MM.1S (cell line): ENCODE measurements at places on chromosomes 3 and 15.

GRCh38 chr15:45203182-45203581 is 15.4 kb upstream of the SHF start:
- no peak for DNase-seq

DNA sequence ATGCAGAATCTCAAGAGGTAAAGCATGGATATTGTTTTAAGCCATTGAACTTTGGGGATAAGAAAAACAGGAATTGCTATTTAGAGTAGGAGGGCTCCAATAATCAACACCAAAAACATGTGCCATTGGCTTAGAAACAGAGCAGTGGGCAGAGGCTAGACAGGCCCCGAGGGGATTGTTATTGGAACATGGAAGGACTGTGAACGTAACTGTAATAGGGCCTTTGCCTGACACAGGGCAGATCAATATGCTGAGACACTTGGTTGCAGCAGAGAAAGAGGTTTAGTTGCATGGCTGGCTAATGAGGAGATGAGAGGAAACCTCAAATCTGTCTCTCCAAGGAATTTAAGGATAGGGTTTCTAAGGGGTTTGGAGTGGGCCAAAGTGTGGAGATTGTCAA is 36.9 kb upstream of the RAF1 start:
- DNase-seq, result no peak

DNA sequence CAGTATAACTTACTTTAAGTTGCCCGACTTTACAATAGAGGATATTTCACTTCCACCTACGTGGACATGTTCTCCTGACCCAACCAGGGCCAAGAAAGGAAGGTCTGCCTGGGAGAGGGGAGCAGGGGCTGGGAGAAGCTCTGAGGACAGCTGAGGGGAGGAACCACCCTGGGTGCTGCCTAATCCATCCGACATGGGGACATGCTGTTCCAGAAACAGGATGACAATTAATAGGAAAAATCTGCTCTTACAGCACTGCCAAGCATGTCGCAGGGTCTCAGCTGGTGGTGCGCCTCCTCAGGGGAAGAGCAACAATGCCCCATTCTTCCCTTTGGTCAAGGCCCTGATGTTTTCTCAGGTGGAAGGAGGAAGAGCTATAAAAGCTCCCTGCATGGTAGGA is 132.3 kb downstream of the NTRK3 start:
- no peak for DNase-seq

- DNase-seq, result no peak
Observed at GRCh38 chr3:23062582-23062981, 140.5 kb upstream of the UBE2E2 start.

DNA sequence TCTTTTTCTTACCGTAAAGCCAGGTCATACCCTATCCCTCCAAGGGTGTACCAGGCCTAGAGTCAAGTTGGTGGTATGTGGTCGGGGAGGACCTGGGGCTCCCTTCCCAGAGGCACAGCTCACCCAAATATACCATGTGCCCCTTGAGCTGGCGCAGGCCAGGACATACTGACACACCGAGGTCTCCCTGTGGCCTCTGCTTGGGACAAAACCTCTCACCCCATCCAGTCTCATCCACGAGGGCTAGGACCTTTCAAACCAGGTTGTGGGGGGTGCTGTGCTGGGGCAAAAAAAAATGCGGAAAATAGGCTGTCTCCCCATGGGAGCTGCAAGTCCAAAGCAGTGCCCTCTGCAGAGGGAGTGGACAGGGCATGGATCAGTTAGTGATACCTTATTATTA is 22.8 kb downstream of the PTH1R start:
- no peak for DNase-seq

DNA sequence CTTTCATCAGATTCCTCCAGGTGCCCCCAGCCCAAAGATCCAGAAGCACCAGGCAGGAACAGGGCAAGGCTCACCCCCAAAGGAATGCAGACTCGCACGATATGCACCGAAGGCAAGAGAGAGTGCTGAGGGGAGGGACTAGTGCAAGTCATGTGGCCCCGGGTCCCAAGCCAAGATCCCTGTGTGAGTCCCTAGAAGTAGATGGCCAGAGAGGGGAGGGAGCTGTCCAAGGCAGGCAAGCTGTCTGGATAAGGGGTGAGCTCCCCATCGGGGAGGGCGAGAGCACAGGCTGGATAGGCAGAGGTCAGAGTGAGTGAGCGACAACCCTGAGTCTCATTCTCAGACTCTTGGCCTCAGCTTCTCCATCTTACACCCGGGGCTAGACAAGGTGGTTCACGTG is 171.5 kb upstream of the LINGO1 start:
- DNase-seq, result no peak

DNA sequence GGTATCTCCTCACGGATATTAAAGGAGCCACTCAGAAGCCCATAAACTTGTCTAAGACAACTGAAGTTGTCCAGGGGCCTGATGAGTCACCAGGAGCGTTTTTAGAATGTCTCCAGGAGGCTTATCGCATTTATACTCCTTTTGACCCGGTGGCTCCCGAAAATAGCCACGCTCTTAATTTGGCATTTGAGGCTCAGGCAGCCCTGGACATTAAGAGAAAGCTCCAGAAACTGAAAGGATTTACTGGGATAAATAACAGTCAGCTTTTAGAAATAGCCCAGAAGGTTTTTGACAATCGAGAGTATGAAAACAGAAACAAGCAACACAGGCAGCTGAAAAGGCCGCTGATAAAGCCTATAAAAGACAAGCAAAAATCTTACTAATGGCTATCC is 4.1 kb downstream of the DET1 start:
- no peak for DNase-seq

DNA sequence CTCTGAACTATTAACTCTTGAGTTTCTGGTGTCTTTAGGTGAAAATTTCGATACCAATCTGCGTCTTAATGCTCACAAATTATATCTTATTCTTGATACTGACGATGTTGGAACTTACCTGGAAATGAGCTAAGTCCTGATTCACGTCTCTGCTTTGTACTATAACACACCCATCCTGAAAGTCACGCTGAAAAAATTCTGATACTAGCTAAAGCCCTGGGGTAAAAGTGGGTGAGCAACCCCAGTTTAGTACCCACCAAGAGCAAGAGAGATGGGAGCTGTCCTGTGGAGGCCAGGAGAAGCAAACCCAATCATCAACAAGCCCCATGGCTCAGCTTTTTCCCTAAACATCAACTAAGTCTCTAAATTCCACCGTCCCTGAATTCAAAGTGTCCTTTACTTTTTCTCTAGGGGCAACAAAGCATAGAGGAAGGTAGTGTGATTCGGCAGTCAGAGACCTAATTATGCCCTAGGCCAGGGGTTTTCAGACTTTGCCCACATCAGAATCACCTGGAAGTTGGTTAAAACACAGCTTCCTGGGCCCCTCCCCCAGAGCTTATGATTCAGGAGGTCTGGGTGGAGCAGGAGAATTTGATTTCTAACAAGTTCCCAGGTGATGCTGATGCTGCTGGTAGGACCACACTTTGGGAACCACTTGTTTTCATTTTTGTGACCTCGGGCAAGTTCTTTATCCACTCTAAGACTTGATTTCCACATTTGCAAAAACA is 90.2 kb downstream of the OSBPL10 start:
- DNase-seq, result no peak

- no peak for DNase-seq
Observed at GRCh38 chr15:41727143-41727542, 47.1 kb upstream of the MAPKBP1 start.
